ENCODE measurements at places on chromosomes 1 and 21. TPM values are rescaled to one million over a fixed set of nuclear protein-coding genes. Genes with fewer than 3 reads are reported as not detected.

FCRL1 gene
- polyA plus RNA-seq, result not detected

C1QC gene
- not detected for polyA plus RNA-seq

OR14K1 gene
- not detected for polyA plus RNA-seq

FAM72B gene
- polyA plus RNA-seq, result 3.5 TPM

NR1I3 gene
- polyA plus RNA-seq, result not detected

ZYG11B gene
- polyA plus RNA-seq, result 26.1 TPM

B3GALT2 gene
- 5.7 TPM for polyA plus RNA-seq

RORC gene
- not detected for polyA plus RNA-seq

FAM163A gene
- not detected for polyA plus RNA-seq

NCAM2 gene
- 7.7 TPM for polyA plus RNA-seq

GNAT2 gene
- polyA plus RNA-seq, result not detected

DIO1 gene
- polyA plus RNA-seq, result not detected

THEMIS2 gene
- 14.1 TPM for polyA plus RNA-seq

FCN3 gene
- polyA plus RNA-seq, result not detected

PRRX1 gene
- 107 TPM for polyA plus RNA-seq

LCE1A gene
- polyA plus RNA-seq, result not detected

NECTIN4 gene
- polyA plus RNA-seq, result 0.16 TPM

SDC3 gene
- polyA plus RNA-seq, result 21.7 TPM

GPBP1L1 gene
- polyA plus RNA-seq, result 63.0 TPM

TEKT2 gene
- polyA plus RNA-seq, result 0.12 TPM

SUSD4 gene
- polyA plus RNA-seq, result 0.29 TPM

TNFRSF18 gene
- polyA plus RNA-seq, result 1.0 TPM

ANXA9 gene
- 0.21 TPM for polyA plus RNA-seq

SYPL2 gene
- polyA plus RNA-seq, result 0.40 TPM

CAPN9 gene
- polyA plus RNA-seq, result 0.24 TPM

SLFNL1 gene
- polyA plus RNA-seq, result 0.09 TPM

OR6N1 gene
- polyA plus RNA-seq, result not detected

PLA2G2C gene
- not detected for polyA plus RNA-seq

KDF1 gene
- 0.06 TPM for polyA plus RNA-seq

FCGR3B gene
- not detected for polyA plus RNA-seq

RGS1 gene
- polyA plus RNA-seq, result not detected

IFNLR1 gene
- polyA plus RNA-seq, result not detected

MRAP gene
- polyA plus RNA-seq, result not detected

PRDM15 gene
- 5.1 TPM for polyA plus RNA-seq

CELA3A gene
- not detected for polyA plus RNA-seq

C21orf58 gene
- polyA plus RNA-seq, result 1.2 TPM

S100A9 gene
- polyA plus RNA-seq, result not detected

COL8A2 gene
- 1.5 TPM for polyA plus RNA-seq

OR2AK2 gene
- polyA plus RNA-seq, result not detected
